ENCODE measurements at places on chromosomes 13 and 19.

GRCh38 chr13:103487841-103488240, 421.6 kb upstream of the SLC10A2 start:
- no peak for DNase-seq

- no peak for DNase-seq
Measured at GRCh38 chr19:39890755-39891551, 43.5 kb downstream of the FCGBP start.

DNA sequence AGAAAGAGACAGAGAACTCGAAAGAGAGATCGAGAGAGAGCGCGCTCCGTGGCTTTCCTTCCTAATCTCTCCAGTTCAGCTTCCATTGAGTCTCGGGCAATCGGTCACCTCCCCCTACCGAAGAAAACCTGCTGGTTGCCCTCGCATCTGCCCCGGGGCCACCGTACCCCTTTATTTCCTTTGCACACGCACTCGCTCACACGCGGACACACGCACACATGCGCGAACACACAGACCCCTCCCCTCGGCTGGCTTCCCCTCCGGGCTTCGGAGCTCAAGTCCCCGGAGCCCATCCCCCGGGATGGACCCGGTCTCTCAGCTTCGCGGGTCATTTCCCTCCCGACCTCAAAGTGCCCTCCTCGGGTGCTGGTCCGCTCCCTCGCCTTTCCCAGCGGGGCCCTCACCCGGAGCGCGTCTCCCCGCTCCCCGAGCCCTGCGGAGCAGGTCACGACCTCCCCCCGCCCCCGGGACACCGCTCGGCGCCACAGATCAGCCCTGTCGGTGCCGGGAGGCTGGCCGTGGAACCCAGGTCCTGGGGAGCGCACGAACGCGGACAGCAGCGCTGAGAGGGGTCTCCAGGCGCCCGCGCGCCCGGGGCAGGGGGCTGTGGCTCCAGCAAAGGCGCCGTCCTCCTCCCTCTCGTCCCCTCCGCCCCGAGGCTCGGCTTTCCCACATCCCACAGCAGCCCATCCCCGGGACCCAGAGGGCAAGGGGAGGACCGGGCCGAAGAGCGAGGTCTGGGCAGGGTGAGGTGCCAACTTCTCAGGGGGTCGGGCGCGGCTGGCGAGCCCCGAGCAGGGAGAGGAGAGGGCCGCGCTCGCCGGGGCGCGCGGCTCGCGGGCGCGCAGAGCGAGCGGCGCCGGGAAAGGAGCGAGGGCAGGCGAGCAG, 1.8 kb downstream of the DACH1 start:
- DNase-seq = no peak

- DNase-seq = peak; percentile 51
Measured at GRCh38 chr19:7013678-7014077, 7.6 kb downstream of the MBD3L2B start.

- DNase-seq = no peak
Measured at GRCh38 chr13:85828094-85828684, 29.0 kb upstream of the SLITRK6 start.

GRCh38 chr19:5504114-5504513, 48.9 kb downstream of the ZNRF4 start:
- DNase-seq = no peak

- DNase-seq = no peak
Measured at GRCh38 chr13:19742643-19743042, 40.1 kb downstream of the PSPC1 start.

GRCh38 chr13:113996912-113997745, 23.3 kb upstream of the C13orf46 start:
- no peak for DNase-seq
